CD4-positive, CD25-positive, alpha-beta regulatory T cell (primary cell): ENCODE measurements at places on chromosomes 3 and 15. TPM values are rescaled to one million over a fixed set of nuclear protein-coding genes. Genes with fewer than 3 reads are reported as not detected.

Gene MESP2
- not detected for total RNA-seq

GRCh38 chr3:141960731-141961130 is 84.3 kb downstream of the ATP1B3 start:
- peaks cover 7% of the 10 kb centered on the region for H3K36me3 ChIP-seq
- no peaks in the 10 kb centered on the region for H3K4me1 ChIP-seq
- H3K4me3 ChIP-seq = no peak overlapping the region

GRCh38 chr3:126948980-126949535 is 33.9 kb upstream of the PLXNA1 start:
- no peaks in the 10 kb centered on the region for H3K4me1 ChIP-seq
- no peak for DNase-seq
- no peaks in the 10 kb centered on the region for H3K27me3 ChIP-seq
- no peaks in the 10 kb centered on the region for H3K36me3 ChIP-seq
- H3K27ac ChIP-seq = no peak overlapping the region

Gene HHLA2
- 0.74 TPM for total RNA-seq

Gene CYP8B1
- not detected for total RNA-seq

DNA sequence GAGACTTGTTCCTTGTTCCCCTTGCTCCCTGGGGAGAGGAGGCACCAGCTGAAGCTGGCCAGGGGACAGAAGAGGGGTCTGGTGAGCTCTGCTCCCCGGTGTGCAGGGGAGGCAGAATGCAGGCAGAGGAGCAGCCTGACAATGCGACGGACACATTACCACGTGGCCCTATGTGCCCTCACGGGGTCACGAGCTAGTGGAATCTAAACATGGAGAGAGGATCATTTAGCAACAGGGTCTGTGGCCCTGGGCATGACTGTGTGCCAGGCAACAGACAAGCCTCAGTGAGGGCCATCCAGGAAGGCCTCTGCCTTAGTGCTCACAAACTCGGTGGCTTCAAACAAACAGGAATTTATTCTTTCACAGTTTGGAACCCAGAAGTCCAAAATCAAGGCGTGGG is 8.5 kb upstream of the MUC4 start:
- H3K27ac ChIP-seq = no peak overlapping the region
- H3K4me3 ChIP-seq = no peak overlapping the region
- no peak for DNase-seq
- no peaks in the 10 kb centered on the region for H3K4me1 ChIP-seq
- no peaks in the 10 kb centered on the region for H3K27me3 ChIP-seq

- H3K4me1 ChIP-seq = no peaks in the 10 kb centered on the region
- H3K27me3 ChIP-seq = peaks cover 13% of the 10 kb centered on the region
- no peak overlapping the region for H3K27ac ChIP-seq
- DNase-seq = no peak
- H3K4me3 ChIP-seq = no peak overlapping the region
- no peaks in the 10 kb centered on the region for H3K36me3 ChIP-seq
These were observed 171.8 kb downstream of the SMAD6 start for GRCh38 chr15:66873856-66874255.

DNA sequence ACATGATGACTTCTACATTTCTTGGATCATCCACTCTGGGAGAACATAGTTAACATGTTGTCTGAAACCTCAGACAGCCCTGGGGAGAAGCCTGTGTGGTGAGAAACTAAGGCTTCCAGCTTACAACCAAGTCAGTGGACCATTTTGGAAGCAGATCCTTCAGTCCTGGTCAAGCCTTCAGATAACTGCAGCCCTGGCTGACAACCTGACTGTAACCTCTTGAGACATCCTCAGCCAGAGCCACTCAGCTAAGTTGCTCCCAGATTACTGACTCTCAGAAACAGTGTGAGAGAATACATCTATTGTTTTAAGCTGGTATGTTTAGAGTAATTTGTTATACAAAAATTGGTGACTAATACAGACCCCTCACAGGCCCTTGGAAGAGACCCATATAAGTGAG is 50.9 kb upstream of the KPNA4 start:
- no peak for DNase-seq
- H3K27me3 ChIP-seq = peaks cover 8% of the 10 kb centered on the region
- H3K4me3 ChIP-seq = no peak overlapping the region
- H3K36me3 ChIP-seq = no peaks in the 10 kb centered on the region
- H3K27ac ChIP-seq = no peak overlapping the region

- H3K4me3 ChIP-seq = peak overlapping the region; percentile 69
- H3K27me3 ChIP-seq = no peaks in the 10 kb centered on the region
- no peak for DNase-seq
These were observed 1.1 kb downstream of the EIF4G1 start for GRCh38 chr3:184315543-184315867.

DNA sequence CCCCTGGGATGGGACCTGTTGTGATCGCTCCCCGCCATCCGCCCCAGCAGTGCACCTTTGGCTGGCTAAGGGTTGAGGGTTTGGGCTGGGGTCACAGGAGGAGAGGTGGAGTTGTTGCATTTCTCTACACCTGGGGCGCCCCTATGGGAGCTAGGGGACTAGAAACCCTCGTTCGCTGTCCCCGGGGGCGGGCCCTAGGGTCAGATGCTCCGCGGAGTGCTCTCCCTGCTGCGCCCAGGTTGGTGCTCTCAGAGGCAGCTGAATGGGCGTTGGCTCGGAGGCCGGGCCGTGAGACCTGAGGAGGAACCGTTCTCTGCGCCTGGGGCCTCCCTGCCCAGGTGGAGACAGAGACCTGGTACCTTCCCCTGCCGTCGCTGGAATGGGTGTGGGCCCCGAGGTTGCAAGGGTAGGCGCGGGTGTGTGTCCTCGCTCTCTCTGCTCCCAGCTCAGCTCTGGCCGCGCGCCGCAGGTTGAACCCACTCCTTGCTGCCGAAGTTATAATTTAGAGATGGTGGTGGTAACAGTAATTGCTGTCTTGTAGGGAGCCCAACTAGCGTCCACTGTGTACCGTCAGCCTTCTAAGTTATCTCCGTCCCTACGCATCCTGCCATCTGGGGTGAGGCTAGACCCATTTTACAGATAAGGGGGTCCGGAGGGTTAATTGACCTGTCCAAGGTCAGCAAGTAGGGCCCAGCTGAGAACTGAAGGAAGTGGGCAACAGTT is 965 bp downstream of the FLNB start:
- peak overlapping the region; percentile 52 for H3K27ac ChIP-seq
- no peaks in the 10 kb centered on the region for H3K27me3 ChIP-seq
- peak; percentile 12 for DNase-seq
- H3K4me3 ChIP-seq = peak overlapping the region; percentile 78
- H3K36me3 ChIP-seq = no peaks in the 10 kb centered on the region

Gene LYZL4
- not detected for total RNA-seq
